ENCODE measurements at places on chromosomes 6 and 20.

- DNase-seq: peak; percentile 79
Observed at GRCh38 chr20:59933849-59934585, 580 bp upstream of the SYCP2 start.

GRCh38 chr6:163485388-163485851, 70.9 kb downstream of the QKI start:
- no peak for DNase-seq

DNA sequence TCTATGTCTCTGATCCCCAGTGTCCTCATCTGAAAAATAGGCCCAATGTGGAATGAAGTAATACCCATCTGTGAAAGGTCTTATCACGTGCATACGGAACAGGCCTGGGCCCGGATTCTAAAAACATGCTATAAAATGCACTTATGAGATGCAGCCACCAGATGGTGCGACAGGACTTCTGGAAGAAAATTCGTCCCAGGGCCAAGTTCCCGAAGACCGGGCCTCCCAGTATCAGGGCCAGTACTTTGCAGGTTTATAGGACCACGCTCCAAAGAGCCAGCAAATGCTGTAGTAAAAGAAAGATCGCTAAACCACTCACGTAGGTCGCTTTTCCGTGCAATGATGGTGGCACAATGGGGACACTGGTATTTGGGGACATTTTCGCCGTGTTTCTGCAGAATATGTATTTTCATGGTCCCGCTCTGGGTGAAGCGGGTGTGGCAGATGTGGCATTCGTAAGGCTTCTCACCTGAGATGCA, 10.6 kb downstream of the CTCFL start:
- DNase-seq: peak; percentile 28

- DNase-seq: no peak
Observed at GRCh38 chr6:127514773-127515227, 4.3 kb downstream of the MTCL3 start.

DNA sequence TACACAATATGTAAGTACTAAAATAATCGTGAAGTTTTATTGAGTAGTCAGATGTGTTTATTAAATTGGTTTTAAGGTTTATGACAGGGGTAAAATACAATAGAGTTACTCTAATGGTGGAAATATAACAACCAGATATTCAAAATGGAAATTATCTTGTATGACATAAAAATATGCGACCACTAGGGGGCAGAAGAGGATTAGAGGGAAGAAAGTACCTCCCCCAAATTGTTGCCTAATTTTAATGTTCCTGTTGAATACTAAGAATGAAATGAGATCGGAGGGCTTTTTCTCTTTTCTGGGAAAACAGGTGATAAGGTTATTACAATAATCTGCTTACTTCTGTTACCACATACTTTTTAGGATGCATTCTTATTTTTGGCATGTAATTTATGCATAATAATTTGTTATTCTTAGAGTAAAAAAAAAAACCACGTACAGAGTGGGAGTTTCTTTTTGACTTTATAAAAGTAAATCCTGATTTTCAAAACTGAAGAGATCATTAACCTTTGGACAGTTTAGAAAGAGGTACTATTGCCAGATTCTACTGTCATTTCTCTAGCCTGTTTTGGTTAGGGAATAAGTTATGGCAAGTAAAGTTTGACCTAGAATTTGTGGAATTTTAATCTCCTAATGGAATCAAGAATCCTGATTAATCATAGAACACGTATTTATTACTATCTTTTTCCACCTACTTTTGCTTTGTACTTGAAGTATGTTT, 159.2 kb downstream of the CD109 start:
- DNase-seq: peak; percentile 64

GRCh38 chr6:132496519-132497180, 16.3 kb downstream of the STX7 start:
- DNase-seq: no peak

- DNase-seq: no peak
Observed at GRCh38 chr6:68343901-68344300, 291.2 kb upstream of the ADGRB3 start.

Data from CD4-positive, alpha-beta T cell treated with Interleukin-4 for 1 hour (primary cell).